ENCODE measurements at places on chromosomes 5 and 9. TPM values are rescaled to one million over a fixed set of nuclear protein-coding genes. Genes with fewer than 3 reads are reported as not detected.

DNA sequence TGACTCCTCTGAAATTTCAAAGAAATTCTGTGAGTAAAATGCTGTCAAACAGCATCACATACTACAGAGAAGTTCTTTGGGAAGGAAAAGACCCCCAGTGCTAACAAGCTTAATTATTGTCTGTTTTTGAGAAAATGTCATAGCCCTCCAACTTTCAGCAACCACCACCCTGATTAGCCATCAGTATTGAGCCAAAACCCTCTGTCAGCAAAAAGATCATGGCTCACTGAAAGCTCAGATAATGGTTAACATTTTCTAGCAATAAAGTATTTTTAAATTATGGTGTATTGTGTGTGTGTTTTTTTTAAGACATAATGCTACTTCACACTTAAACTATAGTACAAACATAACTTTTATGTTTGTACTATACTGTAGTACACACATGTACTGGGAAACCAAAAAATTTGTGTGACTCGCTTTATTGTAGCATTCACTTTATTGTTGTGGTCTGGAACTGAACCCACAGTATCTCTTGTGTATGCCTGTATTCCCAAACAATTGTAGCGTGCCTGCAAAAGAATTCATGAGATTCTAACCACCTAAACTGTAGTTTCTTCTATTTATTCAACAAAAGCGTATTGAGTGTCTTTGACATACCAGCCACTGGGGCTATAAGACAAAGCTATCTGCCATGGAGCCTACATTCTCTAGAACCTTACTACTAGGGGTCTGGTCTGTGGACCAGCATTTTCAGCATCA lies 31.6 kb downstream of the TLE4 start:
- DNase-seq, result no peak

DNA sequence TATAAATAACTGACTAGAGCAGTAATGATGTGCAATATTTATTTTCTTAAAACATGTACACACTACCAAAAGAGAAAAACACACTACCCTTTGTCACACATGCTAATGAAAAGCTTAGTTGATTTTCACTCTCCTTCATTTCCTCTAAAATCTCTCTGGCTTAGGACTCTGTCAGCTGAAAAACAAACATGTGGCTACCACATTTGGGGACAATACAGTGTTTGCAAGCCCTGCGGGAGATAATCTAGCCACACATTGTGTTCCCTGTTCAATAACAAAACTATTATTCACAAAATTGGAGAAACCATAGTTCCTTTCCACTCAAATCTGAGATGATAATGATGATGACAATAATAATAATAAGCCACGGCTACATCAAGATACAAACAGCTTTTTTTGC lies 3.5 kb upstream of the LOX start:
- DNase-seq, result no peak

DNA sequence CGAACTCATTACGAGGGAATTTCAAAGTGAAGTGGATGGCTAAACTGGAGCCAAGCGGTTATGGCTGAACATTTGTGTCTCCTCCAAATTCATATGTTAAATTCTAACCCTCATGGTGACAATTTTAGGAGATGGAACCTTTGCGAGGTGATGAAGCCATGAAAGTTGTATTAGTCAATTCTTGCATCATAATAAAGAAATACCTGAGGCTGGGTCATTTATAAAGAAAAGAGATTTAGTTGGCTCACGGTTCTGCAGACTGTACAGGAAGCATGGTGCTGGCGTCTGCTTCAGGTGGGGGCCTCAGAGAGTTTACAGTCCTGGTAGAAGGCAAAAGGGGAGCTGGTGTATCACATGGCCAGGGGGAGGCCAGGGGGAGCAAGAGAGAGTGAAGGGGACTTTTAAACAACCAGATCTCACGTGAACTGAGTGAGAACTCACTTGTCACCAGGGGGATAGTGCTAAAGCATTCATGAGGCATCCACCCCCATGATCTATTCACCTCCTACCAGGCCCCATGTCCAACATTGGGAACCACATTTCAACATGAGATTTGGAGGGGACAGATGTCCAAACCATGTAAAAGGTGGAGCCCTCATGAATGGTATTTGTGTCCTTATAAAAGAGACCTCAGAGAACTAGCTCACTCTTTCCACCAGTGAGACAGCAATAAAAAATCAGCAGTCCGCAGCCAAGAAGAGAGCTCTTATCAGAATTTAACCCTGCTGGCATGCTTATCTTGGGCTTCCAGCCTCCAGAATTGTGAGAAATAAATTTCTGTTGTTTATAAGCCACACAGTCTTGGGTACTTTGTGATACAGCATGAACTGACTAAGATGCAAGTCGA lies 143.4 kb downstream of the MTRR start:
- no peak for DNase-seq

DNA sequence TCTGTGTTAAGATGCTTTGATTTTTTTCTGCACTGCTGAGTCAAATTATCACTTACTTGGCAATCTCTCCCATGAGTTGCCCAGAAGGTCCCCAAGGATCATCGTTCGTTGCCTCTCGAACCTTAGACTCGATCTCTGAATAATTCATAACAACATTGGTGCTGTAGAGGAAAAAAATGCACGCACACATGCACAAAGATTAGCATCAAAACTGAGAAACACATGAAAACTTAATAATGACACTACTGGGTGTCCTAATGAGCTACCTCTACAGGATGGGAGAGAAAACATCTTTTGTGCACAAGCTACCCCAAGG lies 41.6 kb downstream of the CLINT1 start:
- DNase-seq, result peak; percentile 48

- peak; percentile 94 for DNase-seq
Measured at GRCh38 chr5:149271716-149272563, at the start of gene AFAP1L1. AFAP1L1 (plus strand) TSS chr5:149271859; CDS start chr5:149271969, 110 bp downstream.

- no peak for DNase-seq
Measured at GRCh38 chr9:80552931-80553330, 981.2 kb downstream of the TLE4 start.

DNA sequence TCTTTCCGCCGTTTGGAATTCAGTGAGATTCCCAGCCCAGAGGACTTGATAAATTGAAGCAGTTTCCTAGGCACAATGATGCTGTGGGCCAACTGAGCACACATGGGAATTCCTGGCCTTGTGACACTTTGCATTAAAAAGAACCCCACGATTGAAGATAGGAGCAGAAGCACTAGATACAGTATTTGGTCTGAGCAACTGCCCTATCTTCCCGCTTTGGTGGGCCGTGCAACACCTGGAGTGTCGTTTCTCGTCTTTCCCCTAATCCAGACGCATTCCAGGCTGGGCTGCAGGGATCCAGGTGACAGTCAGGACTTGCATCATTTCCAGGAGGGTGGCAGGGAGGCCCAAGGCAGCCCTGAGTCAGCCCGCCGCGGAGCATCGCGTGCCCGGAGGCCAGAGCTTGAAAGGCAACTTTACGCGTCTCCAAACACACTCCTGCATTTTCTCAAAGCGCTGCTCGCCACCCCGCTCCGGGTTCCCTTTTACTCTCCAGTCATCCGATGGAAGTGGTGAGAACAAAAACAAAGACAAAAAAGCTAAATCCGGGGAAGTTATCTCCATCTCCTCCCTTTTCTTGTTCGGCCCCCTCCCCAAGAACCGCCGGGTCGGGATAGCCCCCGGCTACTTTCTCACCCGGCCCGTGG lies 753 bp upstream of the STC2 start:
- peak; percentile 96 for DNase-seq

Gene ALDH7A1
- total RNA-seq, result 39.1 TPM

Gene GDNF
- 6.2 TPM for total RNA-seq

Gene CARD19
- 38.6 TPM for total RNA-seq

Gene MAST4
- total RNA-seq, result 12.7 TPM
